ENCODE measurements at places on chromosomes 4 and X.

GRCh38 chrX:111047575-111047974, 48.4 kb upstream of the PAK3 start:
- DNase-seq: no peak

DNA sequence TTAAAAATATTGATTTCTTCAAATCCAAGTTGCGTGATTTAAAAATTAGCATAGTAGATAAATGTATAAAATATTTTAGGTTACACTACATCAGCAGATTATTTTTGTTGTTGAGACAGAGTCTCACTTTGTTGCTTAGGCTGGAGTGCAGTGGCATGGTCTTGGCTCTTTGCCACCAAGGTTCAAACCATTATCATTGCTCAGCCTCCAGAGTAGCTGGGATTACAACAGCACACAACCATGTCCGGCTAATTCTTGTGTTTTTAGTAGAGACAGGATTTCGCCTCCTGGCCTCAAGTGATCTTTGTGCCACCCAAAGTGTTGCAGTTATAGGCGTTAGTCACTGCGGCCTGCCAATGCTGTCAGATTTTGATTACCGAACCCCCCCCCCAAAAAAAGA, 1390.5 kb upstream of the TENM3 start:
- DNase-seq: no peak

DNA sequence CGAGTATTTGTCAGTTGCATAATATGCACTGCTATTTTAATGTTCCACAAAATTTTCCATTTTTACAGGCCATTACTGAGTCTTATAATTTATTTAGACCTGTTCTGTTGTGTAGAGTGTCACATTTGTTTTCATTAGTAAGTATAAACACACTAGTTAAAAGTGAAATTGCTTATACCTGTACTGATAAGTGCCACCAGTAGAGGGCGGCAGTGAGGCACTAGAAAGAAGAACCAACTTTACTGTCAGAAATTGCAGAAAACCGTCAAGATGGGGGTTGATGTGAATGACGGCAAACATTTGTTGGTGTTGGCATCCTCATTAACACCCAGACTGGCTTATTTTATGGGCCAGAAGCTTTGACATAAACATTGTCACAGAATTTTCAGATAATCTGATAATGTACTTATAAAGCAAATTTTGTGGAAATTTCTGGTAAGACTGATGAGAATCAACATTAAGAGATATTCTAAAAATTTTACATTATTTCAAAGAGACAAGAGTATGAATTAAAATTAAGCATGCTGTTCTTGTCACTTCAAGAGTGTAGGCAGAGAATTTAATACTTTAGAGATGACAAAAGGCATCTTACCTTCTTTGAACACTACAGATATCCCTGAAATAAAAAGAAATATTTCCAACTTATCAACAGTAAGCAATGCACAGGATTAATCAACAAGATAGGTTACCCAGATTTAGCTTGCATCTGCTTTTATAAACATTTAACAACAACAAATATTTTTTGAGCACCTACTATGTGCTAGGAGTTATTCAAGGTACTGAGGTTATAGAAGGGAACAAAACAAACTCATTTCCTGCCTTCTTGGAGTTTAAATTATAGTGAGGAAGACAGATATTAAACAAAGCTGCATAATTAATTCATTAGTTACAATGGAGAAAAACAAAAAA, 24.9 kb downstream of the ALPK1 start:
- DNase-seq: peak; percentile 58

DNA sequence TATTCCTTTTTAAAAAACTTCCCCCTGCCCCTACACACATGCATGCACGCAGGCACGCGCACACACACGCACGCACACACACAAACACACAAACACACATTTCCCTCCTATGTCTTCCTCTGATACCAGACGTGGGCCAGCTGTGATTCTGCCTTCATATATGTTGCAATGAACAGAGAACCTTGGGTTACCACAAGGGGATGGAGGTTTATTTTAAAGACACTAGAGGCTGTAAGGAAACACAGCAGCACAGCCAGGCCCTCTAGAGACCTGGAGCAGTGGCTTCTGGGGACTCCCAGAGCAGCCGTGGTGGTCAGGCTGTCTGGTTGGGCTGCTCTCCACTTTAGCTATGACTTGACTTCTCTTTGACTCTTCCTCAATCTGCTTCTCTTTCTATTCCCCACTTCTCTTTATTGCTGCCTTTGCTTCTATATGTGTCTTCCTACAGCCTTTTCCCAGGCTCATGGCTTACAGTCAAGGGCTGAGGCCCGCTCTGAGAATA, 3.2 kb upstream of the TLR10 start:
- peak; percentile 84 for DNase-seq

GRCh38 chr4:159267869-159268285, 165.0 kb downstream of the RAPGEF2 start:
- peak; percentile 86 for DNase-seq

DNA sequence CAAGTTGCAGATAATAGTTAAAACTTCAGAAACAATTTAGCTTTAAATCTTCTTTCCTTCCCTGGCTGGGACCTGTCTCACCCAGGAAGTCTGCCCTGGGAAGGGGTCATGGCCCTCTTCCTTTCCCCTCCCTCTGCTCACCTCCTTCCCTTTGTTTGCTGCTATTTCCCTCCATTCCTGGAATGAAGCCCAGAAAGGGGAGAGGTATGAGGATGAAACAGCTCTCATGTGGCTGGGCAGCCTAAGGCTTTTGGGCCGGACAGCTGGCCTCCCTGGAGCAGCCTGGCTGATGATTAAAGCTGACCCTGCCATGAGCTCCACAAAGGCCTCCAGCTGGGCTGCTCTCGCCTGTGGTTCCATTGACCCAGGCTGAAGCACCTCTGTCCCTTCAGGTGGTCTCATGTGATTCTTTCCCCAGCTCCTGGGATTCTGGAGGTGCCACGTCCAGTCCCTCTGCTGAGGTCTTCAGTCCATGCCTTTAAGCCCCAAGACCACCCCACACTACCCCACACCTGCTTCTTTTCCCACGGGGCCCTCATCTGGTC, 202.1 kb downstream of the PTTG2 start:
- DNase-seq: no peak

DNA sequence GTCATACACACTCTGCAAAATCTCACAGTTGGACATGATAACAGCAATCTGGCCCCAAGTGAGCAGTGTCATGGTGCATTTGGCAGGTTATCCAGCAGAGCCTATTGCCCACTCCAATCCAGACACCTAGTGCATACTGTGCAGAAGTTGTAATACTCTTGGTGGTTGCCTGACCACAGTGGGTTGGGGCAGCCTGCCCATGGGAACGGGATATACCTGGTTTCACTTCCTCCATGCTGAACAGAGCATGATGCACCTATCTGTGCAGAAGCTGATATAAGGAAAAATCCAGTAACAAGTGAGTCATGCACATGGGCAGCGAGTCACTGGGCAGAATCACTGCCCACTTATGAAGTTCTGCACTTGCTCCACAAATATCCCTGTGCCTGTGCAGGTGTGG, 105.3 kb upstream of the IGSF1 start:
- no peak for DNase-seq

DNA sequence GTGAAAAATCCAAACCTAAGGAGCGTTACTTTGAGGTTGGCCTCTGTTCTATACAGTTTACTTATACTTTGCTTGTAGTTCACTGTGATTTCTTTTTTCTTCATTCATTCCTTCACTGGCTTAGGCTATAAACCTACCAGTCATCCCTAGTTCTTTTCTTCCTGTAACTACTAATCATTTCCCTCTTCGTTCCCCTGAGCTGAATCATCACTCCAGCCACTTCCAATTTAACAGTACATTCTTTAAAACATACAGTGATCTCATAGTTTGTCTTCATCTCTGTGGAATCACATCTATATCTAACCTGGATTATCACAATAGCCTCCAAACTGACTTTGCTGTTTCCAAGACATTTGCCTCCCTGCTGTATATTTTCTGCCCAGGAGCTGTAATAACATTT, 25.2 kb upstream of the NPFFR2 start:
- DNase-seq: no peak

- DNase-seq: no peak
These were observed 11.2 kb upstream of the PRDX4 start for GRCh38 chrX:23656091-23656490.

GRCh38 chr4:95314573-95314972, 234.2 kb downstream of the UNC5C start:
- no peak for DNase-seq

GRCh38 chrX:24372021-24372763, 11.8 kb downstream of the SUPT20HL1 start:
- no peak for DNase-seq

- DNase-seq: no peak
These were observed 53.2 kb downstream of the ATP10D start for GRCh38 chr4:47538111-47538824.
